ENCODE measurements at places on chromosomes 2 and 18.

DNA sequence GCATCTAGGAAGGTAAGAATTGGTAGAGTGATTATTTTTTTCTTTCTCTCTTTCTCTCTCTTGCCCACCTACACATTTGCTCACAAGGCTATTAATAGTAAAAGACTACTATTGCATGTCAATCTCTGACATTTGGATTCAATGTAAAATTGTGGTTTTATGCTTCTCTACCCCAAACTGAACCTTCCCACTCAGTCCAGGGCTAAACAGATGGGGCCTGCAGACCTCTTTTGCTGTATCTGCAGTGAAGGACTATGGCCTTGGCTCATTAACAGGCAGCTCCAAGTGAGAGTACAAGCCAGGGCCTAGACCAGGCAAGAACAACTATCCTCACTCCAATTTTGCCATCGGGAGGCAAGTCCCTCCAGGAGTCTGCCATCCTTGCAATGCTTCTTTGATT is 68.3 kb upstream of the ARL4C start:
- DNase-seq: no peak

DNA sequence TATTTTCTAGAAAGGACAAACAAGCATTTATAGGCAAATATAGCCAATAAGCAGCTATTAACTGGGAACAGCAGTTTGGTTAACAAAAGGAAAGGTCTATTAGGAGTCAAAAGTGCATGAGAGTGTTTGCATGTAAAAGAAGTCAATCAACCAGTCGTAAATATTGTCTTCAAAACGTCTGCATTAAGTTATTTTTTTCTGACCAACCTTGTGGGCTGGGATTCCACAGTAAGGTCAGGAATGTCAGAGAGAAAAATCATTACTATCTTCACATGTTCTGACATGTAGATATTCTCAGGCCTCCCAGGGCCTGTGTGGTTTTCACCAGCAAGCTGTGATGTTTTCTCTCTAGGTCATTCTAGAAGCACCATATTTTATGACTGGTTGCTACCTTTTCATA is 922.5 kb downstream of the SUCLG1 start:
- DNase-seq: no peak

DNA sequence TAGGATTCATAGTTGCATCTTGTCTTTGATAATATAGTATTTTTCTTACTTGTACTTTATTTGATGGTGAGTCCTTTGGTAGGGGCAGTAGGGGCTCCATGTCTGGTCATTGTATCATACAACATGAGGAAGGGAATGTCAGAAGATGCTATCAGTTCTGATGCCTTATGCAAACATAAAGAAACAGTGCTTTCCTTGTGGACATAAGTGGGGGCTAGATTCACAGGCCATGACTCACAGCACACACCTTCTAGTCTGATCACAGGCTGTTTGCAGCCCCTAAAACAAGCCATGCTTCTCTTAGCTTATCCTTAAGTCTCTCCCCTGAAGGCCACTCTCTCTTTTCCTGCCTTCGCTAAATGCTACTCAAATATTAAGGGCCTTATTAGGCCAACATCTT is 10.7 kb upstream of the SLC14A1 start:
- DNase-seq: no peak

GRCh38 chr2:65565681-65566080 is 133.3 kb upstream of the SPRED2 start:
- DNase-seq: no peak

DNA sequence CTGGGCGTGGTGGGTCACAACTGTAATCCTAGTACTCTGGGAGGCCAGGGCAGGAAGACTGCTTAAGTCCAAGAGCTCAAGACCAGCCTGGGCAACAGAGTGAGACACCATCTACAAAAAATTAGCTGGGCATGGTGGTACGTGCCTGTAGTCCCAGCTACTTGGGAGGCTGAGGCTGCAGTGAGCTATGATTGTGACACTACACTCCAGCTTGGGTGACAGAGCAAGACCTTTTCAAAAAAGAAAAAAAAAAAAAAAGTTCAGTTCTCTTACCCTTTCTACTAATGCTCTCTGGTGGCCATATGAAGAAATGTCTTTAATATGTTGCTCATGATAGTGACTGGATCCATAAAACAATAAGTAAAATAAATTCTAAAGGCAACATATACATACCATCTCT is 14.9 kb downstream of the TYW5 start:
- DNase-seq: no peak

GRCh38 chr18:5611221-5611620 is 67.4 kb upstream of the EPB41L3 start:
- DNase-seq: no peak

- DNase-seq: no peak
These were observed 92.0 kb downstream of the FARSB start for GRCh38 chr2:222563936-222564335.

DNA sequence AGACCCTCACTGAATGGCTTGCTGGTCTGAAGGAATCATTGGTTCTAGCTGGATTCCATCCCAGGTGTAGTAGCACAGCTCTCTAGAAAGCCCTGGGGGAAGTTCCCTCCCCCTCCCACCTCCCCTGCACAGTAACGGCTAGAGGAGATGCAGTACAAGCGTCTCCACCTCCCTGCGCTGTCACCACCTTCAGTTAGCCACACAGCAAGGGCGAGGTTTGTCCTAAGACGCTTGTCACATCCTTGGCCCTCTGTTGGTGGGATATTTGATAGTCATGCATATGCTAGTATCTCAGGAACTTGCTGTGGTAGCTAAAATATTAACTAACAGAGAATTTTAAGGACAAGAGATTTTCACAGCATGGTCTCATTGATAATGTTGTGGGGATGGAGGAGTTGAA is 19.4 kb downstream of the TRAPPC12 start:
- no peak for DNase-seq

GRCh38 chr2:238143239-238143951 is 4.9 kb downstream of the KLHL30 start:
- DNase-seq: no peak

- DNase-seq: no peak
These were observed 552.3 kb downstream of the KCNJ3 start for GRCh38 chr2:155250800-155251199.

- no peak for DNase-seq
These were observed 225.6 kb downstream of the ASXL3 start for GRCh38 chr18:33803636-33804035.
